Gastrocnemius medialis (tissue), 4 donors: ENCODE measurements at places on chromosomes 3 and 15.

DNA sequence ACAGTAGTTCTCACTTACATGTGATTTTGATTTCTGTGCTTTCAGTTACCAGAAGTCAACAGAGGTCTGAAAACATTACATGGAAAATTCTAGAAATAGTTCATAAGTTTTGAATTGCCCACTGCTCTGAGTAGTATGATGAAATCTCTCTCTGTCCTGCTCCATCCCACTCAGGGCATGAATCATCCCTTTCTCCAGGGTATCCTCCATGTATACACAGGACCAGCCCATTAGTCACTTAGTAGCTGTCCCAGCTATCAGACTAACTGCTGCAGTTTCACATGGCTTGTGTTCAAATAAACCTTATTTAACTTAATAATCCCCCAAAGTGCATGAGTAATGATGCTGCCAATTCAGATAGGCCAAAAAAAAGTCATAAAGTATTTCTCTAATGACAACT, 38.6 kb downstream of the EPHA3 start:
- DNase-seq, result no peak

DNA sequence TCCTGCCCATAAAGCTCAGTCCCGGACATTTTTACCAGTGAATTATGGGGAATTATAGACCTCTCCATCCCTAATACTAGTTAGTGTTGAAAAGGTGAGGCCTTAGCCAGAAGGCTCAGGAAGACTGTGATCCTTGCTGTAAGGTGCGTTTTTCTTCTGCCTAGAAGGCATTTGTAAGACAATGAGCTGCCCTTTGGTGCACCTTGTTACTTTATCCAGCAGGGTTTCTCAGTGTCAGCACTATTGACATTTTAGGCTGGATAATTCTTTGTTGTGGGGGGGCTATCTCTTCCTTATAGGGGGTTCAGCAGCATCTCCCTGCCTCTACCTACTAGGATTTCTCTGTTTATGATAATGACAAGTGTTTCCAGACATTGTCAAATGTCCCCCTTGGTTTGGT, 108.1 kb upstream of the ABHD17C start:
- DNase-seq, result no peak

DNA sequence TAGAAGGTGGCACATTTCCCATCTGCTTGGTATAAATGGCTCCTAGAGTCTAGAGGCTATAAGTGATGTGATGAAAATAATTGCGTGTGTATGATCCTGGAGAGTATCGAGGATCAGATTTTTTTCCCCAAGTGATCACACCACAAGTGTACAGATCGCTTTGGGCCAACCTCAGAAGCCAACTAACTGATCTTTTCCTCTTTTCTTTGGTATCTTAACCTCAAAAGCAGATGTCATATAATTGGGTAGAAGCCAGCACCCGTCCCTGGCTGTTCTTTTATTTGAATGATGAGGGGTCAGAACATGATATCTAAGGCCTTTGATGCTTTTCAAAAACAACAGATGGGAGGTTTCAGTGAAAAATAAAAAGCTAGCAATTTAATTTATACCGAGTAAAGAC, 3.3 kb downstream of the P2RY14 start:
- no peak for DNase-seq

GRCh38 chr3:26712211-26713026, 89.8 kb downstream of the LRRC3B start:
- no peak for DNase-seq

GRCh38 chr3:125203731-125204130, 8.8 kb downstream of the SLC12A8 start:
- no peak for DNase-seq
